ENCODE measurements at places on chromosomes 12 and 14.

GRCh38 chr12:17357396-17357795, 732.6 kb downstream of the RERGL start:
- no peak for DNase-seq

GRCh38 chr14:58793131-58793740, 155.5 kb downstream of the DACT1 start:
- no peak for DNase-seq

DNA sequence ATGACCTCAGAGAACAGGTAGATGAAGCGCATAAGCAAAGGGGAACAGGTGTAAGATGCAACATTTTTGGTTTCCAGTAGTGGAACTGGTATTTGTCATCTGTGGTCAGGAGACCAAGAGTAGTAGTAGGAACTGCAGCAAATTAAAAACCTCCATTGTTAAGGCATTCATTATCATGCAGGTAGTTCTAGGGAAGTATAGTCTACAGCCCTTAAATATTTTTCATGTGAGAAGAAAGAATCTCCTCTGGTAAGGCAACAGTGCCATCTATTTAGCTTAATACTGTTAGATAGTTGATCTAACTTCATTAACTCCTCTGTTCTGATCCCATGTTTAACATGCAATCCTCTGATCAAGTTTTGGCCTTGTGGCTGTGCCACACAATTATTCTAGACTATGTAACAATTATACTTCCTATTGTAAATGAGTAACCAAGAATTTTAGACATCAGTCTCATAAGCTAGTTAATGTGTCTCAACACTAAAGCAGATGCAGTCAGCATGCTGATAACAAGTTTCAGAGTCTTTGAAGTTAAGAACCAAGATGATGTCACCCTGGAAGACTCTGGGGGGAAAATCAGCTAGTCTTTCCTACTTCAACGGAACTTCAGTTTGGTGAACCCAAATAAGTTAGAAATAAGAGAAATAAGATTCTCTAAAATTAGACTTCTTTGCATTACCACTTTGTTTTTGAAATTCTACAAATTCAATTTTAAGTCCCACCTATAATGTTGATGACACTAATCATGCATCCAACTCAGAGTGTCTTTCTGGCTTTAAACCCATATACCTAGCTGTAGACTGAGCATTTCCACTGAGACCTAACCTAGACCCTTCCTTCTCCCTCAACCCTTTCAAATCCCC, 70.9 kb downstream of the STXBP6 start:
- no peak for DNase-seq

GRCh38 chr14:30681752-30682355, 59.7 kb downstream of the SCFD1 start:
- DNase-seq = no peak

DNA sequence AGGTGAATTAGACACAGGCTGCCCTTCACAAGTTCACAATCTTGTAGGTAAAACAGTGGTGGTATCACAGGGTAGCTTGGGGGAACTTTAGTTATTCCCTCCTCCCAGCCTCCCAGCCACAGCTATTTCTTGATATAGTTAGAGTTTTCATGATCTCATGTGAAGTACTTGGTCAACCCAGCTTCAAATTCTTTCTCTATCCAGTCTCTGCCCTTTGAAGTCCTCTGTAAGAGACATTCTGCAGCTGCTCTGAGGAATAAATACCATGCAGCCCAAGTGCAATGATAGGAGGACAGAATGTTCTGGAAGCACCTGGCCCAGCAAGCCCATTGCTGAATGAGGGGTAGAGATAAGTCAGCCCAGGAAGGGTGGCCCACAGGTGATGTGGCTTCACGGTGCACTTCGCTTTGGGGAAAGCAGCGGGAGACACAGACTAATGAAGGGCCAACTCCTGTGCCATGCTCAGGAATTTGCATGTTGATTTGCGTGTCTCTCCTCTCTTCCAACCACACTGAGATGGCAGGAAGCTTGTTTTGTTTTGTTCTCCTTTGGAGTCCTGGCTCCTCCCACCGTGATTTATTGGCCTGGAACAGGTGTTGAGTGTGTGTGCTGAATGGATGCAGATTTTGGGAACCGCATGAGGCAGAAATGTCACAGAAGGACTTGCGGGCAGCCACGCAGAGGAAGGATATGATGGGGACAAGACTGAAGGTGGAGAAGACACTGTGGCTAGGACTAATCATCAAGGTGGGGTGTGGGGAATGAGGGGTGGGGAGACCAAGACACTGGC, 8.0 kb upstream of the TXNRD1 start:
- no peak for DNase-seq

GRCh38 chr14:95547272-95547625, 12.4 kb downstream of the GLRX5 start:
- DNase-seq = no peak

GRCh38 chr12:56644654-56645053, 1.1 kb downstream of the ATP5F1B start:
- DNase-seq = no peak

DNA sequence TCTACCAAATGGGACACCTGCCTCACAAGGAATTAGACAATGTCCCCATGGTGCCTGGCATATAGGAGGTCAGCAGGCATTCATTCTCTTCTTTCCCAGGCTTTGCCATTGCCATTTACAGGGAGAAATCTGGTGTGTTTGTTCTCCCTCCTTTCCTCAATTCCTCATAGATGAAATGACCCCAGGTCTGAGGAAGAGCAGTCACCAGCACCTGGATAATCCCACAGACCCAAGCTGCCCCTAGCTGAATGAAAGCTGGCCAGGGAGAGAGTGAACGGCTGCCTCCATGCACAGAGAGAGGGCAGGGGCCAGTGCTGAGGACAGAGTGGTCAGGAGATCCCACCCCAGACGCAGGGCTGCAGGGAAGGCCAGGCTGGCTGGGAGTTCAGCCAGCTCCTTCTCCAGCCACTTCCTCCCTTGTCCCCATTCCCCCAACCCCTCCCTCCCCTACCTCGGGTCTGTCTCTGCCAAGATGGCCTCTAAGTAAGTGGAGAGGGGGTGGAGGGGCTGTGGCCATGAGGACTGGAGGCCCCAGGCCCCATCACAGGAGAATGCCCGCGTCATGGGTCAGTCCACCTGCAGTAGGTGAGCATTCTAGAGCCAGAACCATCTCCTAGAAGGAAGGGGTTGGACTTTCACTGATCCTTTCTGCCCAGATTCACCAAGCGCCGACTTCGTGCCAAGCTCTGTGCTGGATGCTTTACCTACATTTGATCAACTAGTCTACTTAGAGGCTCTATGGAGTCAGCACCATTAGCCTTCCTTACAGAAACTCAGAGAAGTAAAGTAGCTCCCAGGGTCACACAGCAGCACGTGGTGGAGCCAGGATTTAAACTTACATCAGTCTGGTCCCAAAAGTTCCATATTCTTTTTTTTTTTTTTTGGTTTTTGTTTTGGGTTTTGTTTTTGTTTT, 2.0 kb upstream of the KRT4 start:
- no peak for DNase-seq

DNA sequence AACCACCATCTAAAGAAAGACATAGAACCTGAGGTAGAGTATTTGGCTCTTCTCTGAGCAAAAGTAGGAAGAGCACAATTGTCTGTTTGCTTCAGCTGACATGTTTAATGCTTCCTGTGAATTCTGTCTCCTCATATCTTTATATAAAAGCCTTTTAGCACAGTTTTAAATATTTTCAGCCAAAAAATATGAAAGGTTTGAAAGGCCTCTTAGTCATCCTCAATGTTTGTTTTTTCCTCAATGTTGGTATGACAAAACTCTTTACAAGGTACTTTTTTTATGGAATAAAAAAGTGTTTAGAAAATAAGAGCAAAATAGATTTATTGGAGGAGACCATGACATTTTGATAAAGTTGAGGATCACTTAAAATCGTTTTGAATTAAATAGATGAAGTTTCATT, 360.9 kb downstream of the NAV3 start:
- no peak for DNase-seq

DNA sequence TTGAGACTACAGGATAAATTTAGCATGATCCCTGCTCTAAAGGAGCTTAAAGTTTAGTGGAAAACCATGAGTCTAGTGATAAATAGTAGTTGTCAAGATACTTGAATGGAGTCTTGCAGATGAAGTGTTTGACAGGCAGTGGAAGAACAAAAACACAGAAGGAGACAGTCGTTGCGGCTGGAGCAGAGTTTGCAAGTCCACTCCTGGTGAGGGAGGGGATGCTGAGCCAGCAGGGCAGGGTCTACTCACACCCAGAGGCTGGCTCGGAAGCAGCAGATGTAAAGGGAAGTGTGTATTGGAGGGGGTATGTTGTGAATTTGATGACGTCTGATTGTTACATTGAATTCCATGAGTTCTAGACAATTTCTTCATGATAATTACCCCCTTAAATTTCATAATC, 61.3 kb downstream of the TRAF3 start:
- no peak for DNase-seq

GRCh38 chr14:78278464-78279250, 108.5 kb downstream of the NRXN3 start:
- DNase-seq = no peak

Measured in stimulated activated CD4-positive, alpha-beta T cell treated with anti-CD3 and anti-CD28 coated beads, Interleukin-1b, Interleukin-23, amount 100 ng/mL, for 1 hour (primary cell).